ENCODE measurements at places on chromosomes 12 and 14.

DNA sequence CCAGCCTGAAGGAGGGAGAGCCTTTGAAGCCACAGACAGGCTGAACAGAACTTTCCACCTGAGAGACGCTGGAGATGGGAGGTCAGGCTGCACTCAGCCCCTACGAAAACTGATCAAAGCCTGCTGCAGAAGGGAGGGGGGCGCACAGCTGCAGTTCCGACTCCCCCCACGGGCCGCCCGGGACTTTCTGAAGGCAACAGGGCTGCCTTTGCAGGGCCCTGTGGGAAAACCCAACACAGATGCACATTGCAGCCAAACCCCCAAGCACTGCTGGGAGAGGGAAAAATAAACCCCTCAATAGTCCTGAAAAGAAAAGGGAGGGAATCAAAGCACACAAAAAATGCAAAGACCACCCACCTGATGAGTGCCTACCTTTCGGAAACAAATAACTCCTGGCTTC is 290.6 kb downstream of the ZFP36L1 start:
- DNase-seq: no peak

GRCh38 chr14:60328583-60328982 is 79.6 kb downstream of the PPM1A start:
- DNase-seq: no peak

GRCh38 chr12:88996200-88996788 is 356.0 kb downstream of the DUSP6 start:
- no peak for DNase-seq

DNA sequence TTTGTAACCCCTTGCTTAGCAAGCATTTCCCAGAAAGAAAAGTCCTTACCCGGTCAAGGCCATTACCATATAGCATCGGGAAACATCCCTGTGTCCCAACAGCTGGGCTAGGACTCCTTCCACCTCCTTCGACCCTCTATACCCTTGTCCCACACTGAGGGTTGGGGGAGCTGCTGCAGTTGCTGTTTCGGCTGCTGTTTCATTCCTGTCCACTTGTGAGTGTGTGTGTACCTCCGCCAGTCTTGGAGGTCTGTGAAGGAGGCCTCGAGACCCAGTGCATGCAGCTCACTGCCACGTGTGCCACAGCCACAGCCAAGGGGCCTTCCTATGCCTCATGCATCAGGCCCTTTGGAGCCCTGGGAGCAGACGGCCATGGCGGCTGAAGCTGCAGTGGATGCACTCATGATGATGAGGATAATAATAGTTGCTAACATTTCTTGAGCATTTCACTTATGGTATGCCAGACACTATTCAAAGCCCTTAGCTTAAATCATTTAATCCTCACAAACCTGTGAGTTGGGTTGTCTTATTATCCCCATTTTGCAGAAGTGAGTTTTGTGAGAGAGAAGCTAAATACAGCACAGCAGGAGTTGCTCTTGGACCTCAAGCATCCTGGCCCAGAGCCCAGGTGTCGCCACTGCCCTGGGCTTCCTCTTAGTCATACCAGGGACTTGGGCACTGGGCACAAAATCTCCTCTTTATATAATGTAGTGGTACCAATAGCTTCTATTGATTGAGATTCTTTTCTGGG is 156.5 kb downstream of the PRKCH start:
- DNase-seq: no peak

- no peak for DNase-seq
Measured at GRCh38 chr14:59297071-59297776, 108.8 kb downstream of the DAAM1 start.

DNA sequence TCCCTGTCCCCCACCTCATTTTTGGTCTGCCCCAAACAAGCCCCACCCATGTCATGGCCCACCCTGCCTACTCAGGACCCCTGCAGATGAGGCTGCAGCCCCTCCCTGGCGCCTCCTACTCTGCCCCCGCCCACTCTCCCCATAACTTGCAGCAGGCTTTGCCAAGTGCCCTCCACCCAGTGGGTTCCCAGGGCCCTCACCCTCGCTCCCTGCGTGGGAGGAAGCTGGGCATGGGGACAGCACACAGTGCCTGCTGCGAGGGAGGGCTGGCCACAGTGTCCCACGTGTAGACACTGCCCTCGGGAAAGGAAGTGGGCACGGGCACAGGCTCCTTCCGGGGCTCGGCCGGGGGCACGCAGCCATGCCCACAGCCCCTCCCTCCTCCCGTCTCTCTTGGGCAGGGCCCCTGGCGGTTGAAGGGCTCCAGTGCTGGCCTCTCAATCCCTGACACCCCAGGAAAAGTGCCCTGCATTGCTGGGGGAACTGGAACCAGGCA is 9.4 kb downstream of the AKT1 start:
- no peak for DNase-seq

GRCh38 chr14:70755655-70756054 is 53.7 kb downstream of the MAP3K9 start:
- no peak for DNase-seq

All from GM03348 (cell line).